ENCODE measurements at places on chromosomes 5 and 9.

DNA sequence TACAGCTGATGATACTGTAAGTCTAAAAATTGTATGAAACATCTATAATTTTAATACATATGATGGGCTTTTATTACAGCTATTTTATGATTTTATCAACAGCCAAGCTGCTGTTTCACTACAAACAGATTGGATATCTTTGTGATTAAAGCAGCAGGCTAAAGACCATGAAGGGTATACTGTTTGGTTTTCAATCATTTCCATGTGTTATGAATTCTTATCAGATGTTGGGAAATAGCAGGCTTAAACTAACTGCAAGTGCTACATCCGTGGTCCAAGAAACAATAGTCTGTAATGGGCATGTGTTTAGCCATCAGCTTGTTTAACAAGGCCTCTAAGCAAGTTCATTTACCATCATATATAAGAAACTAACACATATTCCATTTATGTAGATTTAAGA lies 107.5 kb downstream of the CWC27 start:
- no peak for DNase-seq

DNA sequence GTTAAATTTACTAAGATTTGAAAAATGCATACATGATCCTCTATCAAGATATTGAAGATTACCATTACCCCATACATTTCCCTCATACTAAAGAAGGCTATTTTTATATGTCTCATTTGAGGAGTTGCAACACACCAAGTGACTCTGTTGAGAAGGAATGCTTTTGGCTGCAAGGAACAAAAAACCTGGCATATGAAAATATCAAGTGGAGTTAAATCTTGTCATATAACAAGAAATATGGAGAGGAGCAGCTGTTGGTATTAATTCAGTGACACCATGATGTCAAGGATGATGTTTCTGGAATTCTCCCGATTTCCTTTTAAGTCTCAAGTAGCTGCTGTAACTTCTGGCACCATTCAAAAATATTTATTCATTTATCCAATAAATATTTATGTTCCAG lies 193.8 kb downstream of the CSNK1G3 start:
- peak; percentile 87 for DNase-seq

- no peak for DNase-seq
Measured at GRCh38 chr5:129884322-129884721, 19.9 kb upstream of the CHSY3 start.

- no peak for DNase-seq
Measured at GRCh38 chr5:90408571-90409317, 812 bp downstream of the CETN3 start.

DNA sequence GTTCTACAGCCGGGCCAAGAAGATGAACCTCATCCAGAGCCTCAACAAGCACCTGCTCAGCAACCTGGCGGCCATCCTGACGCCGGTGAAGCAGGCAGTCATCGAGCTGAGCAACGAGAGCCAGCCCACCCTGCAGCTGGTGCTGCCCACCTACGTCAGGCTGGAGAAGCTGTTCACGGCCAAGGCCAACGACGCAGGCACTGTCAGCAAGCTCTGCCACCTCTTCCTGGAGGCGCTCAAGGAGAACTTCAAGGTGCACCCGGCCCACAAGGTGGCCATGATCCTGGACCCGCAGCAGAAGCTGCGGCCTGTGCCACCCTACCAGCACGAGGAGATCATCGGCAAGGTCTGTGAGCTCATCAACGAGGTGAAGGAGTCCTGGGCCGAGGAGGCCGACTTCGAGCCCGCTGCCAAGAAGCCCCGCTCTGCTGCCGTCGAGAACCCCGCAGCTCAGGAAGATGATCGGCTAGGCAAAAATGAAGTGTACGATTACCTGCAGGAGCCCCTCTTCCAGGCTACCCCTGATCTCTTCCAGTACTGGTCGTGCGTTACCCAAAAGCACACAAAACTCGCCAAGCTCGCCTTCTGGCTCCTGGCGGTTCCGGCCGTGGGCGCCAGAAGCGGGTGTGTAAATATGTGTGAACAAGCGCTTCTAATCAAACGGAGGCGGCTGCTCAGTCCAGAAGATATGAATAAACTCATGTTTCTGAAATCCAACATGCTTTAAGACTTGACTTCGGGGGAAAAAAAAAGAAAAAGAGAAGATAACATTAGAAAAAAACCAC lies 28.5 kb downstream of the AMBP start:
- no peak for DNase-seq

DNA sequence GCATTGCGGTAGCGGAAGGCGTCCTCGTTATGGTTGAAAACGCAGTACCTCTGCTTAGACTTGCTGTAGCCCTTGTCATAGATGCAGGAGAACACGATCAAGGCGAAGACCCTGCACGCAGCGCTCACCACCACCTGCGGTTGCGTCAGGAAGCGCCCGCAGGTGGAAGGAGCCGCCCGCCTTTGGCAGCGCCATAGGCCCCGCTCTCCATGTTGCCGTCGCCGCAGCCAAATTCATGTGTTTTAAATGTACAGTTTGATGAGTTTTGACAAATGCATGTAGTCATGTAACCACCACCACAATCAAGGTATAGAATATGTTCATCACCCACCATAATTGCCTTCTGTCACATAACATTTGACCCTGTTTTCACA lies 84.9 kb upstream of the CEP78 start:
- no peak for DNase-seq

GRCh38 chr5:5135957-5136676 lies 4.0 kb upstream of the ADAMTS16 start:
- DNase-seq, result no peak

DNA sequence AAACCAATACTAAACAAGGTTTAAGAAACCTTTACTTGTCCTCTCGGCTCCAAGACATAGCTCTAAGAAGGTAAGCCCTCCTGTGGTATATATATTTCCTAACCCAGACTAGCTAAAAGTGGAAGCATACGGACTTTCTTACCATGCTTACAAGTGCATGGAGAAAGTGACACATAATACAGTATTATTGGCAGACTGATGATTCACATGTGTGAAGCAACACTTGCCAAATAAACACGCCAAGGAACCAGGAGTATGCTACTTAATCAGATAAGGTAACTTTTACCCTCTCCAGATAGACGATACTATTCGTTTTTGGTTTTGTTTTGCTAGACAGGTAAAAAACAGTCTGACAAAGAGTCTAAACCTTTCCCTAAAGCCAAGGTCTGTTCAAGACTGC lies 264.1 kb downstream of the MLLT3 start:
- peak; percentile 78 for DNase-seq

- peak; percentile 3 for DNase-seq
Measured at GRCh38 chr9:19049917-19050636, 850 bp downstream of the RRAGA start.

DNA sequence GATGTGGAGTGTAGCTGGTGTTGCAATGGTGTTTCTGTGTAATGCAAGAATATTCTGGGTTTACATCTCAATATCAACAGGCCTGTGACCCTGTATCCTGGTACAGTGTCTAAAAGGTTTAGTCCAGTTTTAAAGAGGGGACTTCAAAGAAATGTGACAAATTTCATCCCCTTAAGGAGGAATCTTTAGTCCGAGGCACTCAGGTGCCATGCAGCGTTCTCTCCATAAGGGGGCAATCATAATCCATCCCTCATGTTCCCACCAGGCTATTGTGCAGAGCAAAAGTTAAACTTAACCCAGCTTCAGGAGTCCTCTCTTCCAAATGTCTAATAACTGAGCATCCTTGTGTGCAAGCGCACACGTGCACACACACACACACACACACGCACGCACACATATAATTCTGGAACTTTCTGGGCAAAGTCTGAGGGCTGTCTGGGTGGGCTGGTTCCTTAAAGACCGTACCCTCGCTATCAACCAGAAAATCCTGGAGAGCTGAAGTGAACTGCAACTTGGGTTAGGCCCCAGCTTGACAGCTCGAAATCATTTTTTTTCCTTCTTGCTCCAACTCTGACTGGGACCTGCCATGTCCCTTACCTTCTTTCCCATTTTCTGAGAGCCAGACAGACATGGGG lies 46.0 kb downstream of the CRB2 start:
- peak; percentile 29 for DNase-seq

- DNase-seq, result no peak
Measured at GRCh38 chr9:87157366-87158031, 210.2 kb upstream of the GAS1 start.

GRCh38 chr9:27117489-27118135 lies 8.6 kb downstream of the TEK start:
- no peak for DNase-seq

DNA sequence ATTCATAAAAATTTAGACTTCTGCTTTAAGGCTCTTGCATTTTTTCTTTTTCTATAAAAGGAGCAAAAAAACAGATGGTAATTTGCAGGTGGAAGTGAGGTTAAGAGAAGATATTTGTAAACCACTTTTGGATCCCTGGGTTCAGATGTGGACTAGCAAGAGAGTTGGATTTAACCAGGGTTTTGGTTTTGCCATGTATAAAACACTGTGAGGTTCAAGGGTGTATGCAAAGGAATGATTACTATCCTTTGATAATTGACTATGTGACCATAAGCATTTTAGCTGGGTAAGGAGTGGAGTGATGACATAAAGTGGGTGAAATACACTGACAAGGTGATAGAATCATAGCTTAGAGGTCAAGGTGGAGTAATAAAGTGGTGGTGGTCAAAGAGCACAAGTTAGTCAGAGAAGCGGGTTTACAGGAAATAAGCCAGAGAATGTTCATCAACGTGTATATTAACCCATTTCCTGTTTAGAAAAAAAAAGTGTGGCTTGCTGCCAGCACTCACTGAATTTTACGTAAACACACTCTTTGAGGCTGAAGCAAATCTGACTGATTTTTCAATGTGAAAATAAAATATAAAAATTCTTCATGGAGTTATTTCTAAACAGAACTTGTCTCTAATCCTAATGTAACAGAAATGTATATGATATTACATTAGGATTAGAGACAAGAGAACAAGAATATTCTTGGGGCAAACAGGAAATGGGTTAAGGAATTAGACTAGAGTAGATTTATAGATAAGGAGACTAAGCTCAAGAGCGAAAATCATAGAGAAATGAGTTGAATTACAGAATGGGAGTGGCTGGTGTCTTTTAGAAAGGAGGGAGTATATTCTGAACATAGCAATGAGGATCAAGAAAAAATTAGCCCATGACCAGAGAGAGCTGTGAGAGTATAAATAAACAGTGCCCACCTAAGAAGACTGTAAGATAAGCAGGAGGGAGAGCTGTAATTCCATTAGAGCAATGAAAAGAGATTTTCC lies 74.5 kb downstream of the CDKN2A start:
- peak; percentile 88 for DNase-seq

GRCh38 chr9:120308495-120308894 lies 271.5 kb downstream of the CDK5RAP2 start:
- no peak for DNase-seq

DNA sequence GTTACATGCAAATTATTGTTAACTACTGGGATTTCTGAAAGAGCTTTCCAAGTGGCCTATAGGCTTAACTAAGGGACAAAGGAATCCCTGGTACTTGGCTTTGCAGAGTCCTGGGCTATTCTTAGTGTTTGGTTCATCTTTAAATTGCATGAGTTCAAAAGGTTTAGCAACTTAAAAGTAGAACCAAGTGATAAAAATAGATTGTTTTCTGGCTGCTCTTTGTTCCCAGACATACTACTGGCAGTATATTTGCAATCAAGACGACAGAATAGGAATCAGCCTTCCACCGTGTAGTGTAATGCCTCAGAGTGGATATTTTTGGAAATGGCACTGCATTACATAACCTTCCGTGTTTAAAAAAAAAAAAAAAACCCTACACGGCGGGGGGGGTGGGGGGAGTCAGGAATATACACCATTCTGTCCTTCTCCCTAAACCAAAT lies 1.0 kb downstream of the NREP start:
- DNase-seq, result peak; percentile 45

- no peak for DNase-seq
Measured at GRCh38 chr5:41542183-41542582, 31.8 kb upstream of the PLCXD3 start.

DNA sequence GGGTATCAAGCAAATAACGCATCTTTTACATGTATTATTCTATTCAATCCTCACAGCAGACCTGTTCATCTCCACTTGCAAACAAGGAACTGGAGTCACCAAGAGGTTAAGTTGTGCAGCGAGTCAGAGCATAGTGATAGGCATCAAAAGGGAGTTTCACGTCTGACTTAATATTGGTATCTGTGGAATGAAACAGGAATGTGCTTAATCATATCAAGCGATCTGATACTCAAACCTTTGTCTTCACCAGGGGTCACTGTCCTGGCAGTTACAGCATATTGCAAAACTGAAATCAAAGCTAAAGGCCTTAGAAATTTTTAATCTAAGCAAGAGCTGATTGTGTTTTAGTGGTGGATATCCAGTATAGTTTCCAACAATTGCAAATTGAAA lies 271.6 kb downstream of the PLK2 start:
- DNase-seq, result peak; percentile 86

GRCh38 chr9:35552837-35553236 lies 52.2 kb upstream of the TESK1 start:
- peak; percentile 51 for DNase-seq

DNA sequence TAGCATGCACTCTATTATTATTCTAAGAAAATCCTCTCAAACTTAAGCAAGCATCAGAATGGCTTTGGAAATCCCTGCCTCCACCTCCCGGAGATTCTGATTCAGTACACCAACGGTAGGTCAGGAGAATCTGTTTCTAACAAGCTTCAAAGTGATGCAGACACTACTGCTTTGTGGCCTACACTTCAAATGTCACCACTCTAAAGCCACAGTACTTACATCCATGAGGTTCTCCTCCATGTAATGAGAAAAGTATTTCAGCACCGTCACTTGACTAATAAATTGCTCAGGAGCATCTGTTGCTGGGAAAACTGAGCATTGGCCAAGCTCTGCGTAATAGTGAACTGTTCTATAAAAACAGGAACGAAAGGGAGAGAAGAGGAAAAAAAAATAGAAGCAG lies 4.8 kb downstream of the PLK2 start:
- DNase-seq, result no peak

- DNase-seq, result peak; percentile 51
Measured at GRCh38 chr9:120531683-120532300, 48.2 kb downstream of the CDK5RAP2 start.

DNA sequence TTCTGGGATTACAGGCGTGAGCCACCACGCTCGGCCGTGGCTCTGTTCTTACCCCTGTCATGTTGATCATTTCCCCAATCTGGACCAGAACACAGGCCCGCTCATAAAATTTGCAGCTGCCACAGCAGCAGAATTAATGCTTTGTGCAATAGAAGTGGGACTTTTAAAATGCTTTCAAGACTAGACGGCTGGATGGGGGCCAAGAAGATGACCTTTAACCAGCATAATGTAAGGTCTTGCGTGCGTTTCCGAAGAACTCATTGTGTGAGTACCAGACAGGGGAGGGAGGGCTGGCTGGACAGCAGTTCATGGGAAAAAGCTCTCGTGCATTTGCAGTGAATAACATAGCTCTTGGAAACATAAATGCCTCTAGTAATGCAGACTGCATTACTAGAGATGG lies 3.5 kb upstream of the WDR38 start:
- DNase-seq, result no peak

- DNase-seq, result no peak
Measured at GRCh38 chr5:96999856-97000255, 64.0 kb downstream of the LNPEP start.

GRCh38 chr9:73157811-73158210 lies 6.1 kb downstream of the ANXA1 start:
- DNase-seq, result no peak

- no peak for DNase-seq
Measured at GRCh38 chr9:34170237-34170991, 8.4 kb upstream of the UBAP1 start.
